ENCODE measurements at places on chromosomes 1 and 21.

DNA sequence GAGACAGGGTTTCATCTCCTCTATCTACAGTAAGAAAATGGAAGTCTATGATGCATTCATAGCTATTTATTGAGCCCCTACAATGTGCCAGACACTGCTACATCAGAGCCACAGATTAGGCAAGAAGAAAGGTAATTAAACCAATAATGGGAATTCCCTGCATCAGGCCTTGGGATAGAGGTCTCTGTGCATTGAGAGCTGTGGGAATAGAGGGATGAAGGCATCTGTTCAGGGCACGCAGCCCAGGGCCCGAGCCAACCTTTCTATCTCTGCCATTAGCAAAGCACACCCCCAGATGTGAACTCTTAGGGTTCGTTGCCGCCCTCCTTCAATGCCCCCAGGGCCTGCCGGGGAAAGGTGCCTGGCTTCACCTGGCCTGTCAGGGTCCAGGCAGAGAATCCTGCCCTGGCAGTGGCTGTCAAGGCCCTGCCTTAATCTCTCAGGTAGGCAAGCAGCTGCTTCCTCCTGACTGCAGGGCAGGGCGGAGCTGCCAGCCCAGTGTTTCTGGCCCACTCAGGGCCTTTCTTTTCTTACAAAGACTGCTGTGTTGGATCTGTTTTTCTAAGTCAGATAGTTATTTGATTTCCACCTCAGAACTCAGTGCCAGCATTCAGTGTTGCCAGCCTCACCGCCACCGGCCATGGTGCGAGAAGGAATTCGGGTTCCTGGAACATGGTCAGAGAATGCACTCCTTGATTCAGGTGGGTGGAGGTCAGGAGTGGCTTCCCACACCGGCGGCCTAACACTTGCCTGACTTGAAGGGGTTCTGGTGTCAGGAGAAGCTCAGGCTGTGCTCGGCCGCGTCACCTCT is 76.1 kb downstream of the PGM1 start:
- no peak for DNase-seq

GRCh38 chr1:38138498-38139233 is 92.1 kb upstream of the POU3F1 start:
- DNase-seq: no peak

DNA sequence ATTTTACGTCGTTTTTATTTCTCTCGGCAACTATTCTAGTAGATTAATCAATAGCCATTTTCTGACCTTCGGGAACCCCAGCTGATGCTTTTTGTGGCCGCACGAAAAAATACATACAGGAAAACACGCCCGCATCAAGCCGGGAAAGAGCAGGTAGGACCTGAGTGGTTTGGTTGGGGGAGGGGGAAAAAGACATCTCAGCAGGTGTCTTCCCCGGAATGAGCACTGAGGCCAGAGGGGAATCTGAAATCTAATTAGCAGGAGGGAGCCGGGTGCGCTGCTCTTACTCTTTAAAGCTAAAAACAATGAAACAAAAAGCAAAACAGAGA is 618 bp upstream of the FOXD3 start:
- peak; percentile 30 for DNase-seq

DNA sequence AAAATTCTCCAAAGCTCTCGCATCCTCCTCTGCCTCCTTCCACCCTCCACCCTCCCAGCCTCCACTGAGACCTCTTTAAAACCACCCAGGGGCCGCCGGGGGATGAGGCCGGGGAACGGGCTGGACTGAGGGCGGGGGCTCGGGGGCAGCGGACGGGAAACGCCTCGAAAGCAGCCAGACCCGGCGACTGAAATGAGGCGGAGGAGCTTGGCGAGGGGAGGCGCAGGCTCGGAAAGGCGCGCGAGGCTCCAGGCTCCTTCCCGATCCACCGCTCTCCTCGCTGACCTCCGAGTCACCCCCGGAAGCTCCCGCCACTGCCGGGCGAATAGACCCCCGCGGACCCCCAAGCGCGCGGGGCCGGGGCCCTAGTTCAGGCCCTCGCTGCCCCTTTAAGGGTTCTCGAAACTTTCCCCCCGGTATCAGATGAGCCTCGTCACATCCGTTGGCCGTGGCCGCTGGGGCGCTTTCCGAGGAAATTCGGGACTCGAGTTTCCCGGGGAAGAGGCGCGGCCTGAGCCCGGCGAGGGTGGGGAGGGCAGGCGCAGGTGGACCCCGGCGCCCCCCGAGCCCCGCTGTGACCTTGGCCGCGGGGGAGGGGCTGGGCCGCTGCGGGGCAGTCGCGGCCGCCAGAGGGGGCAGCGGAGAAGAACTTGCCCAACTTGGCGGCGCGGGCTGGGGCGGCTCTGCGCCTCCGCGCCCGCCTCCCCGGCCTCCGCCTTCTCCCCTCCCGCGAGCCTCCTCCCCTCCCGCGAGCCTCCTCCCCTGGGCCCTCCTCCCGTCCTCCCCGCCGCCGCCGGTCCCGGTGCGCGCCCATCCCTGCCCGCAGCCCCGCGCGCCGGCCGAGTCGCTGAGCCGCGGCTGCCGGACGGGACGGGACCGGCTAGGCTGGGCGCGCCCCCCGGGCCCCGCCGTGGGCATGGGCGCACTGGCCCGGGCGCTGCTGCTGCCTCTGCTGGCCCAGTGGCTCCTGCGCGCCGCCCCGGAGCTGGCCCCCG is at the start of gene BACE2:
BACE2 (plus strand) TSS at position 813 of the 995 bp plus-strand sequence; CDS start at position 917, 104 bp downstream.
- peak; percentile 66 for DNase-seq

DNA sequence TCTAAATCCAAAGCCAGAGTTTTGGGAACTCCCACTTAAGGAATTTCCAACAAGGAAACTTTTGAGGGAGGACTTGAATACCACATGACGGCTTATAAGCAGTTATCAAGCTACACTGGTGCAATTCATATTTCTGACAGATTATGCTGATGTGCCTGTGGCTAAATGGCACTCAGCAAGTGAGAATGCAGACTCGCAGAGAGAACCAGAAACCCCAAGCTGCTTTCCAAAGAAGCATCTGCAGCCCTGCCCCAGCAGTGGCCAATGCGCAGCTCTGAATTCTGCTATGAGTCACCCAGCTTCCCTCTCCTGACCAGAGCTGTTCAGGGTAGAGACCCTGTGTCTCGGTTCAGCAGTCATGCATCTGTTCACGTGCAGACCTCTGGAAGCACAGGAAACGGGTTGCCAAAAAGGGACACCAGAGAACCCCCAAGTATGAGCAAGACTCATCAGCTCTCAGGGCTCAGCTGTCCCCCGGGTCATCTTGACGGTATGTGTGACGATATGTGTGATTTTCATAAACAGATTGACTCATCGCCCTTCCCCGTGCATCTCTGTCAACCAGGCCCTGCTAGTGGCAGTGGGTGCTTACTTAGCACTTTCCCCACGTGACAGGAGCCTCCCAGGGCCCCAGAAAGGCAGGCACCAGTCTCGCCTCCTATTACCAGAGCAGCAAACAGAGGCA is 76.3 kb downstream of the ITPKB start:
- peak; percentile 85 for DNase-seq

DNA sequence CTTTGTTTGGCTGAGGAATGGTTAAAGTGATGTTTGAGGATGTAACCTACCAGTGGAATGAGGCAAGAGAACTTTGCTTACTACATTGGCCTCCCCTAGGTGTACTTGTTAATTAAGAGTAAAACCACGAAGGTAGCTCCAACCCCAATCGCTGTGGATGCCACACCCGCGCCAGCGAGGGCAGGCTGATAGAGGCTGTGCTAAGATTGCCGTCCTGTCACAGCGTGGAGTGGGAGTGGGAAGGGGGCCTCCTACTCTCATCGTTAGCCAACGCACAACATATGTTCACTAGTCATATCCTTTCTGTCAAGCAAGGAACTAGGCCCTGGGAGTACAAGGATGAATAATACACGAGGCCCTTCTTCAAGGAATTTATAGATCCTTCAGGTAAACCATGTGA is 99.6 kb downstream of the RUNX1 start:
- no peak for DNase-seq

GRCh38 chr1:17587693-17588047 is 48.2 kb downstream of the ARHGEF10L start:
- no peak for DNase-seq

DNA sequence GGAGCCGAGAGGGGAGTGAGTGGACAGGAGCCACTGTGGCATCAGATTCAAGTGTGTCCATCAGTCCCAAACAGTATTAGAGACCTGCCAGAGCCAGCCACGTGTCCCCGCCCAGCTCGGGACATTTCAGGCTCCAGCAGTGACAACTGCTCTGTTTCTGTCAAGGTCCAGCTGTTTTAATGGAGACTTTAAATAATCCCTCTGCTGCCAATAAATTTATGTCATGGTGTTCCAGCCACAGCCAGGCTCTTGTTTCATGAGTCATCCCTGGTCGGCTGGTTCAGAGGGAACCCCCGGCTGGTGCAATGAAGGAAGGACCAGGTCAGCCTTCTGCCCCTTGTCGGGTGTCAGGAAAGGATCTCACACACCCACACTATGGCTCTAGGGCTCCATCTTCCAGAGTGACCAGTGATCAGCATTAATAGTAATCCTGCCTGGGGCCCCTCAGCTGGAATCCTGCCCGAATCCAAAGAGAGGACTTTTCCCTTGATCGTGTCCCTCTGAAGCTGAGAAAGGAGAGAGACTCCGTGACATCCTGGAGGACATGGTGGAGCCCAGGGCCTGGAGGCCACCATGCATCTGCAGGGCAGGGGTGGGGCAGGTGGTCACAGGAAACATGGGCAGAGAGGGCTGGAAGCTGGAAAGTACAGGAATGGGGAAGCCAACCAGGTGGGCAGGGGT is 197.3 kb downstream of the MATN1 start:
- no peak for DNase-seq

- DNase-seq: no peak
These were observed 68.8 kb upstream of the LYST start for GRCh38 chr1:235935235-235936225.

DNA sequence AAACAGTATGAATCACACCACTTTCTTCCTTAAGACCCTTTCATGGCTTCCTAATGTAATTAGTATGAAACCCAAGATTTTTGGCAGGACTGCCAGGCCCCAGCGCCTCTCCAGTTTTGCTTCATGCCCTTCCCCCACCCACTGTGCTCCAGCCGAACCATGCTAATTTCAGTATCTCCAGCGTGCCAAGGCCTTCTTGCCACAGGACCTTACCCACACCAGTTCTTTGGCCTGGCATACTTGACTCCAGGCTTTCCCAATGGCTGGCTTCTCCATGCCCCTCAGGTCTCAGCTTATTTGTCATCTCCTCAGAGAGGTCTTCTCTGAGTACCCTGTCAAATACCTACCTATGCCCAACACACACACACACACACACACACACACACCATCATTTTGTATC is 38.5 kb downstream of the ACP6 start:
- DNase-seq: no peak

DNA sequence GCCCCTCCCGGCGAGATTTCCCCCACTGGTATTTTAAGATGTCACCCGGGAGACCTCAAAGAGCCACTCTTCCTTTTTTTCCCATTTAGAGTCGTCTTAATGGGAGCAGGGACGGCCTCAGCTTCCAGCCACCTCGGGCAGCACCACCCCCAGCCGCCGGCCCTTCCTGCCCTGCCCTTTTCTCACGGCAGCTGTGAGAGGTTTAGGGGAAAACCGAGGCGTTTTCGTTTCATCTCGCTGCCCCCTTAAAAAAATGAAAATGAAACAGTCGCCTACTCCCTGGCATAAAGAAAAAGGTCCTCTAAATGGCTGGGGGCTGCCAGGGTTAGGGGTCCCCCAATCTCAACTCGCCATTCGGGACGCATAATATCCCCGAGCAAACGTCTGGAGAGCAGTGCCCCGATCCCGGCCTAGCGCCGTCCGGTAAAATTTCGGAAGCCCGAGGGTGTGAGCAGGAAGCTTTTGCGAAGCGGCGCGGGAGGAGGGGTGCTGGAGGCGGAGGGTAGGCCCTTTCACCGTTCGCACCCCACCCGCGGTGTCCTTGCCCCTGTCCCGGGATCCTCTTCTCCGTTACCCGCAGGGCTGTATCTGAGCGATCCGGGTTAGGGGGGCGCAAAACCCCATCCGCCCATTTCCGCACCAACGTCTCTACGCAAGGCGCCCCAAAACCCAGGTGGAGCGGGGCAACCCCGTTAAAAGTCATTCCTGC is 1.2 kb downstream of the RUNX3 start:
- DNase-seq: peak; percentile 75

- DNase-seq: no peak
These were observed 120.9 kb upstream of the IPO9 start for GRCh38 chr1:201708085-201708512.

DNA sequence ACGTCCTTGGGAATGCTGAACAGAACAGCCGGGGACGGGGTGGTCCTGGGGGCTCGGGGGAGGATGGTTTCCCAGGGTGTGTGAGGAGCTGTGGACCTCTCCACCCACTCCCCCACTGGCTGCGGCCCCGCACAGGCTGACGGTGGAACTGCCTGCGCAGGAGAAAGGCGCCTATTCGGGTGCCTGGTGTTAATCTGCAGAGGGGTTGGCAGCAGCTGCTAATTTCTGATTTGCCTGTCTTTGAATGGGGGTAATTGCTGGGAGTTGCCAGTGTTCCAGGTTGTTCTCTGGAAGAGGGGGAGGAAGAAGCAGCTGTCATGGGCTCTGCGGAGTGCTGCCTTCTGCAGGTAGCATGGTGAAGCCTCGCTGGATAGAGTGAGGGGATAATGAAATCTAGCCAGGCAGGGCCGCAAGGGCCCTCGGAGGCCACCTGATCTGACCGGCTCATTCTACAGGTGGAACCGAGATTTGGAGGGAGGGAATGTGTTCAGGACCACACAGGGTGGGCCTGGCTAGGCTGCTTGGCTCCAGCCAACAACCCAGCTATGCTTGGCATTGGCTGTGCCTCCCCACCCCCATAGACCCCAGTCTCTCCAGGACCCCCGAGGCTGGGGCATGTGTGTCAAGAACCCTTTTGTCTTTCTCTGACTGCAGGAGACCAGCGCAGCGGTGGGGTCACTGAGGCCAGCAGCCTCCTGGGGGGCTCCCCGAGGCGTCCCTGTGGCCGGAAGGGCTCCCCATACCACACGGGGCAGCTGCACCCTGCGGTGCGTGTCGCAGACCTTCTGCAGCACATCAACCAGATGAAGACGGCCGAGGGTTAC is 67.1 kb downstream of the PTPRU start:
- no peak for DNase-seq

GRCh38 chr1:6094246-6094645 is 48.6 kb downstream of the KCNAB2 start:
- no peak for DNase-seq

DNA sequence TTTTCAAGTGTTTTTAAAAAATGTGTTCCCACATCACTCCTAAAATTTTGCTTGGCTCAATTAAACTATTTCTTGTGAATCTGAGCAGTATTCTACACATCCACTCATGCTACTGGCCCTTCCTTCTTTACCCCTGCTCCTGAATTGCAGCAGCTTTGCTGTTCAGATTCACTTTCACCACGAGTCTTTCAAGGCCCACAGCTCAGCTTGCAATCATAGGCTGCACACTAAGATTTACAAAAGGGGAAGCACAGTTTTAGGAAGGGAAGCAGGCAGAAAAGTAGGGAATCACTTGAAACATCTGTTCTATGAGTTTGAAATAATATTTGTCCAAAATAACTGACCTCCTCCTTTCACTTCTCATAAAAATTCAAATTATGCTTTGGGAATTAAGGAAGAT is 70.9 kb upstream of the EDEM3 start:
- no peak for DNase-seq

- DNase-seq: no peak
These were observed 30.6 kb downstream of the RGS2 start for GRCh38 chr1:192839162-192840066.

DNA sequence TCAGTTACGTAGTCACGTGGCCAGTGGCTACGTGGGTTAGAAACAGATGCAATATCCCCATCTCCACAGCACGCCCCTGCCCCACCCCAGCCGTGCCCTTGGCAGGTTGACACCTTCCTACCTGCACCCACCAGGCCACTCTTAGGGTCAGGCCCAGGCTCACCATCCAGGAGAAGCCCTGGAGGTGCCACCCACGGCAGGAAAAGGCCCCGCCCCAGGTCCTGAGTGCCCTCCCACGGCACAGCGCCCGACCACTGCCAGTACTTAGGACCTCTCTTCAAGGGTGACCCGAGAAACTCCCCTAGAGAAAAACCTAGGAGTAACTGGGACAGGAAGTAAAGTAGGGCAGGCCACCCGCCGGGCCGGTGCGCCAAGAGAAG is 1.5 kb downstream of the C1orf35 start:
- peak; percentile 42 for DNase-seq

Measured in activated T-cell treated with anti-CD3 and anti-CD28 coated beads, Interleukin-2, amount 50 U/mL, for 48 hours (primary cell).